Activated T-cell treated with anti-CD3 and anti-CD28 coated beads, Interleukin-2, amount 50 U/mL, for 72 hours (primary cell): ENCODE measurements at places on chromosomes 5 and 9. TPM values are rescaled to one million over a fixed set of nuclear protein-coding genes. Genes with fewer than 3 reads are reported as not detected.

GRCh38 chr9:10366171-10366779 lies 246.5 kb downstream of the PTPRD start:
- no peak for DNase-seq
- no peaks in the 10 kb centered on the region for H3K27me3 ChIP-seq
- no peak overlapping the region for H3K27ac ChIP-seq
- no peaks in the 10 kb centered on the region for H3K36me3 ChIP-seq
- no peaks in the 10 kb centered on the region for H3K4me1 ChIP-seq
- no peak overlapping the region for H3K4me3 ChIP-seq

GRCh38 chr5:56549096-56549886 lies 266.1 kb upstream of the MAP3K1 start:
- no peak for DNase-seq
- H3K27me3 ChIP-seq: no peaks in the 10 kb centered on the region
- H3K4me3 ChIP-seq: no peak overlapping the region
- no peaks in the 10 kb centered on the region for H3K4me1 ChIP-seq
- H3K36me3 ChIP-seq: no peaks in the 10 kb centered on the region
- no peak overlapping the region for H3K27ac ChIP-seq

DNA sequence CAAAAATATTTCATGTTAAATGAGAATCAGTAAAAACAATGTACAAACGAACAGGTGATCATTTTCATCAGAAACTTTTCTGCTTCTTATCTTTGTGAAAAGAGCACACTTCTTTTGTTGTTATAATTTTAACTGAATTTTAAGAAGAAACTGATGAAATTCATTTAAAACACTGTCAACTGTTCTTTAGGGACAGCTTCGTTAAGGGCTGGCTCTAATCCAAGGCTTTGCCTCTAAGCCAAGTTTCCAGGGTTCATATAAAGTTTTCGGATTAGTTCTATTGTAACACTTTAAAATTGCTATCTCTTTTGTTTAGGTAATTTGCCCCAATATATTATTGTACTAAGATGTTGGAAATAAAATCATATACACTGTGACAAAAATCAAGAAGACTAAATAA lies 559.2 kb downstream of the TUSC1 start:
- DNase-seq: no peak
- no peaks in the 10 kb centered on the region for H3K36me3 ChIP-seq
- H3K27me3 ChIP-seq: no peaks in the 10 kb centered on the region
- H3K27ac ChIP-seq: no peak overlapping the region
- no peak overlapping the region for H3K4me3 ChIP-seq

GRCh38 chr5:93676704-93677103 lies 64.7 kb downstream of the POU5F2 start:
- no peaks in the 10 kb centered on the region for H3K4me1 ChIP-seq
- H3K27ac ChIP-seq: no peak overlapping the region
- peaks cover 2% of the 10 kb centered on the region for H3K36me3 ChIP-seq
- H3K4me3 ChIP-seq: no peak overlapping the region
- no peak for DNase-seq

DNA sequence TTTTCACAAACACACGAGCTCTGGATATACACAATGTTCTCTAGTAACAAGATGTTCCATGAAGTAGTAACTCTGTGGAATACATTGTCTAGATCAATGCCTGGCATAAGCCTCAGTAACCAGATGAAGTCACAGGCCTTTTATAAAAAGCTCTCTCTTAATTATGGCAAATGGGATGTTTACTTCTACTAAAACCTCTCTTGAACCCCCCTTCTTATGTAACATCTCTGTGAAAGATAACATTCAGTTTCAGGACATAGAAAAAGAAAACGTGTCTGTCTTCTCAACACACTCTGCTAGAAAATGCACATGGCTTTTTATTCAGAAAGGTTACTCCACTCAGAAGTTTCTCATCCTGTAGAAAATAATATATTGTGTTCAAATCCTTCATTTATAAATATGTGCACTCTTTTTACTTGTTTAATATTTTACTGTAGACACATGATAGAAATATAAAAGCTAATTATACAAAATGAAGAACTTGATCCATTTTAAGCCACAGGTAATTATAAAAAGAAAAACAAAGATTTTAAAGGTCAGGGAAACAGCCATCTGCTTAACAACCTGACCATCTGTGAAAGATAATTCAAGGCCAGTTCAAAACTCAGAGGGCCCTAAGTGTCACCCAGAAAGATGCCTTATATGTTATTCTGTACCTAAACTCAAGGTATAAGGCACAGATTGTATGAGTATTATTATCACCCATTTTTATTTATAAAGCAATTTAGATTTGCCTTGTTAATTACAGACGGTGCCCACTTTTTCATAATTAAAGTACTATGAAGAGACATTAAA lies 812.0 kb downstream of the CDH18 start:
- H3K36me3 ChIP-seq: no peaks in the 10 kb centered on the region
- no peaks in the 10 kb centered on the region for H3K27me3 ChIP-seq
- H3K4me1 ChIP-seq: no peaks in the 10 kb centered on the region

GRCh38 chr9:34501889-34502425 lies 20.8 kb downstream of the ENHO start:
- peaks cover 15% of the 10 kb centered on the region for H3K4me1 ChIP-seq
- H3K27me3 ChIP-seq: peaks cover 14% of the 10 kb centered on the region
- no peak overlapping the region for H3K27ac ChIP-seq

- DNase-seq: no peak
- peaks cover 27% of the 10 kb centered on the region for H3K36me3 ChIP-seq
- peaks cover 48% of the 10 kb centered on the region for H3K4me1 ChIP-seq
- H3K4me3 ChIP-seq: no peak overlapping the region
Measured at GRCh38 chr5:143331956-143332355, 71.5 kb downstream of the NR3C1 start.

GRCh38 chr5:146883511-146883910 lies 5.0 kb upstream of the PPP2R2B start:
- DNase-seq: no peak
- H3K36me3 ChIP-seq: no peaks in the 10 kb centered on the region
- H3K27me3 ChIP-seq: peaks cover 26% of the 10 kb centered on the region
- no peaks in the 10 kb centered on the region for H3K4me1 ChIP-seq
- no peak overlapping the region for H3K27ac ChIP-seq

DNA sequence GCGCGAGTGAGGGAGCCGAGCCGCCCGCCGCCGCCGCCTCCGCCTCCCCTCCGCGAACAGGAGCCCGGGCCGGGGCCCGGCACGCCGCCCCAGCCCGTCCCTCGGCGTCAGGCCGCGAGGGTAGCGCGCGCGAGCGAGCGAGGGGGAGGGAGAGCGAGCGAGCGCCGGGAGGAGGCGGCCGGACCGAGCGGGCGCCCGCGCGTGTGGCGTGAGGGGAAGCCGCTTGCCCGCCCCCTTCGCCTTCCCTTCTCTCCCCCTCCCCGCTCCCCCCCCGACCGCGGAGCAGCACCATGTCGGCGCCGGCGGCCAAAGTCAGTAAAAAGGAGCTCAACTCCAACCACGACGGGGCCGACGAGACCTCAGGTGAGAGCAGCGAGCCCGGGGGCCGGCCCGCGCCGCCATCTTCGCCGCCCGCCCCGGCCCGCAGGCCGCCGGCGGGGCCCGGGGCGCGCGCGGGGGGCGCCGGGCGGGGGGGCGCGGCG lies 312 bp downstream of the SET start:
- peaks cover 20% of the 10 kb centered on the region for H3K36me3 ChIP-seq
- H3K4me1 ChIP-seq: peaks cover 65% of the 10 kb centered on the region
- peak overlapping the region; percentile 68 for H3K4me3 ChIP-seq
- H3K27me3 ChIP-seq: no peaks in the 10 kb centered on the region

DNA sequence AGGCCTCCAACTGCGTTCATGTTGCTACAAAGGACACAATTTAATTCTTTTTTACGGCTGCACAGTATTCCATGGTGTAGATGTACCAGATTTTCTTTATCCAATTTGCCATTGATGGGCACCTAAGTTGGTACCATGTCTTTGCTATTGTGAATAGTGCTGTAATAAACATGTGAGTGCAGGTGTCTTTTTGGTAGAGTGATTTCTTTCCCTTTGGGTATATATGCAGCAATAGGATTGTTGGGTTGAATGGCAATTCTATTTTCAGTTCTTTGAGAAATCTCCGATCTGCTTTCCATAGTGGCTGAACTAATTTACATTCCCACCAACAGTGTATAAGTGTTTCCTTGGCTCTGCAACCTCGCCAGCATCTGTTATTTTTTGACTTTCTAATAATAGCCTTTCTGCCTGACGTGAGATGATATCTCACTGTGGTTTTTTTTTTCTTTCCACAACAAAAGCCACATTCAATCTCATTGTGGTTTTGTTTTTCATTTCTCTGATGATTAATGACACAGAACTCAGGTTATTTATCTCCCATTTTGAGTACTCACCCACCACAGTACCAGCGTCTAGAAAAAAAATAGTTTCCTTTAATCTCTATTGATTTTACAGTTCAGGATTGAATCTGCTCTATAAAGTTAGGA lies 21.9 kb downstream of the ARRDC3 start:
- peak overlapping the region; percentile 96 for H3K27ac ChIP-seq
- peaks cover 12% of the 10 kb centered on the region for H3K4me1 ChIP-seq
- H3K4me3 ChIP-seq: peak overlapping the region; percentile 51
- H3K27me3 ChIP-seq: peaks cover 8% of the 10 kb centered on the region
- peaks cover 17% of the 10 kb centered on the region for H3K36me3 ChIP-seq
- no peak for DNase-seq

DNA sequence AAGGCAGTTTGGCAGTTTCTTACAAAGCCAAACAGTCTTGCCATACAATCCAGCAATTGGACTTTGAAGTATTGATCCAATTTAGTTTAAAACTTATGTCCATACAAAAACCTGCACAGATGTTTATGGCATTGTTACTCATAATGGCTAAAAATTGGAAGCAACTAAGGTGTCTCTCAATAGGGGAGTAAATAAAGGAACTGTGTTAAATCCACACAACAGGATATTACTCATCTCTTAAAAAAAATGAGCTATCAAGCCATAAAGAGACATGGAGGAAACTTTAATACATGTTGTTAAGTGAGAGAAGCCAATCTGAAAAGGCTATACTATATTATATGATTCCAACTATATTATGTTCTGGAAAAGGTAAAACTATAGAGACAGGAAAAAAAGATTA lies 313.6 kb upstream of the CD180 start:
- peaks cover 33% of the 10 kb centered on the region for H3K4me1 ChIP-seq
- H3K4me3 ChIP-seq: no peak overlapping the region
- DNase-seq: no peak
- H3K27ac ChIP-seq: peak overlapping the region; percentile 19
- no peaks in the 10 kb centered on the region for H3K36me3 ChIP-seq

C1QTNF3 gene
- 5.1 TPM for total RNA-seq

CNTNAP3 gene
- total RNA-seq: not detected

IL4 gene
- 1.2 TPM for total RNA-seq

NPR3 gene
- total RNA-seq: 0.24 TPM

CDHR2 gene
- 0.81 TPM for total RNA-seq

FREM1 gene
- total RNA-seq: not detected

IL11RA gene
- total RNA-seq: 55.2 TPM

GPX8 gene
- not detected for total RNA-seq
